A549 treated with AZD2906 at 1 μM for 4 hours (cell line): ENCODE measurements at places on chromosomes 1 and 21. TPM values are rescaled to one million over a fixed set of nuclear protein-coding genes. Genes with fewer than 3 reads are reported as not detected.

Gene LCE2C
- total RNA-seq = not detected in 5 replicates

Gene SPRR4
- not detected in 5 replicates for total RNA-seq

Gene TAS1R1
- total RNA-seq = 0.03 TPM in 1 of 5 replicates, not detected in the others

Gene ITLN1
- not detected in 5 replicates for total RNA-seq

Gene KCNJ15
- total RNA-seq = 0.12 to 0.53 TPM (median 0.18 TPM) in 5 replicates

Gene CYP4Z1
- not detected in 5 replicates for total RNA-seq

Gene RXFP4
- total RNA-seq = not detected in 5 replicates

Gene GPR61
- 0.06 TPM in 1 of 5 replicates, not detected in the others for total RNA-seq

Gene EXO1
- total RNA-seq = 18.9 to 30.5 TPM (median 21.0 TPM) in 5 replicates

Gene S100A14
- total RNA-seq = 0.23 to 0.66 TPM (median 0.46 TPM) in 5 replicates

Gene PADI2
- total RNA-seq = 0.84 to 1.2 TPM (median 0.98 TPM) in 5 replicates

Gene CRABP2
- total RNA-seq = 7.6 to 12.4 TPM (median 7.9 TPM) in 5 replicates

Gene MRTO4
- 61.7 to 67.2 TPM (median 63.5 TPM) in 5 replicates for total RNA-seq

Gene C4BPA
- 0.50 to 0.84 TPM (median 0.62 TPM) in 5 replicates for total RNA-seq

Gene SLAMF9
- 0.25 to 0.64 TPM (median 0.41 TPM) in 5 replicates for total RNA-seq

Gene PDC
- total RNA-seq = 0.05 TPM in 1 of 5 replicates, not detected in the others

Gene LRRN2
- total RNA-seq = 11.3 to 13.5 TPM (median 11.7 TPM) in 5 replicates

Gene RHOU
- total RNA-seq = 12.7 to 18.4 TPM (median 16.6 TPM) in 5 replicates

Gene NTMT2
- total RNA-seq = not detected in 5 replicates

Gene RGSL1
- total RNA-seq = not detected in 5 replicates

Gene EPHX1
- total RNA-seq = 185 to 242 TPM (median 211 TPM) in 5 replicates

Gene ZMYND12
- 0.14 to 0.63 TPM (median 0.34 TPM) in 5 replicates for total RNA-seq

Gene LAMB3
- 18.5 to 23.0 TPM (median 20.3 TPM) in 5 replicates for total RNA-seq

Gene HSD3B2
- total RNA-seq = not detected in 5 replicates

Gene PAX7
- 0.75 to 0.88 TPM (median 0.85 TPM) in 5 replicates for total RNA-seq

Gene FYB2
- total RNA-seq = not detected in 5 replicates

Gene MARK1
- total RNA-seq = 0.07 to 0.12 TPM (median 0.11 TPM) in 5 replicates
